ENCODE measurements at places on chromosomes 7 and 10.

DNA sequence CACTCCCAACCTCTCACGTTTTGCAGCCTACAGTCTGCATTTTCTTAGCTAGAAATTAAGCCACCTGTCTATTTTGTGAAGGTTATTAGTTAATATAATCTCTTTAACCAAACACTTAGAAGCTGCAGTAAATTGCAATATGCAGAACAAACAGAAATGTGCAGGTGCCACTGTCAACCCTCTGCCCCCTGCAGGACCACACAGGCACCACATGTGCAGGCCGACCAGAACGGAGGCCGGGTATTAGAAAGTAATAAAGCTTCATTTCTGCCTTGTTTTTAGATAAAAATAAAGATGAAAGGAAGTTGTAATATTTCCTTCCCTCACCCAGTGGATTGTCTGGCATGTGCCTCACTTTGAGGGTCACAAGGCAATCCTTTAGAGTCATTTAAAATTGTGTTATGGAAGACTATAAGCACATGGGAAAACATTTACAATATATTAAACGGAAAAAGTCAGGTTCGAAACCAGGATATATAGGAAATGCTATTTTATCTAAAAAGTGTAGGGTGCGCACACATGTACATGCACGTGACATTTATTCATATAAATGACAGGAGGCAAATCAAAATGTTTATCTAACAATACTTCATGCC lies 158.2 kb downstream of the ARHGAP12 start:
- no peak for DNase-seq

DNA sequence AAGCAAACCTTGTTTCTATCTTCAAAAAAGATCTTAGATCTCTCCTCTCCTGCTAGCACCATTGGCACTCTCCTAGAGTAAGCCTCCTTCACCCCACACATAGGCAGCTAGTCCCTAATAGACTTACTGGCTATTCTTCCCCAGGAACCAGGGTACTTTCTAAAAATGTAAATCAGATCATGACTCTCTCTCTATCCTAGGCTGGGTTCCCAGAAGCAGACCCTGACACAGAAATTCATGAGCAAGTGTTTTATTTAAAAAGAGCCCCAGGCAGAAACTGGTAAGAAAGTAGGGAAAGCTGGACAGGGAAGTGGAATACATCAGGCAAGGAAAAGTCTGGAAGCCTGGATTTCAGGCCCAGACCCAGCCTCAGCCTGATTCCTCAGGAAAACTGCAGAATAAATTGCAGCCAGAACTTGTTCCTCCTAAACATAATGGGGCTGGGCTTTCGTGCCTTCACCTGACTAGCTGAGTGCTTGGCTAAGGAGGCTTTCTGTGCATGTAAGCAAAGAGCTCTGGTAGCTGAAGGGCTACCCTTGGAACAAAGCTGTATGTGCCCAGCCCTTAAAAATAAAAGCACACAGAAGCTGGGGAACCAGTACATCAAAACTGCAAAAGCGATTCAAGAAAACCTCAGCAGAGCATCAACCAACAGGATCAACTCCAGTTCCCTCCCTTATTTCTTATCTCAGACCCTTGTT lies 18.8 kb upstream of the SORBS1 start:
- DNase-seq, result no peak

GRCh38 chr7:55570939-55571338 lies 1.4 kb downstream of the VOPP1 start:
- peak; percentile 78 for DNase-seq

GRCh38 chr7:557558-557881 lies 37.9 kb upstream of the PDGFA start:
- no peak for DNase-seq

- no peak for DNase-seq
Measured at GRCh38 chr7:68971634-68972340, 626.5 kb upstream of the AUTS2 start.

DNA sequence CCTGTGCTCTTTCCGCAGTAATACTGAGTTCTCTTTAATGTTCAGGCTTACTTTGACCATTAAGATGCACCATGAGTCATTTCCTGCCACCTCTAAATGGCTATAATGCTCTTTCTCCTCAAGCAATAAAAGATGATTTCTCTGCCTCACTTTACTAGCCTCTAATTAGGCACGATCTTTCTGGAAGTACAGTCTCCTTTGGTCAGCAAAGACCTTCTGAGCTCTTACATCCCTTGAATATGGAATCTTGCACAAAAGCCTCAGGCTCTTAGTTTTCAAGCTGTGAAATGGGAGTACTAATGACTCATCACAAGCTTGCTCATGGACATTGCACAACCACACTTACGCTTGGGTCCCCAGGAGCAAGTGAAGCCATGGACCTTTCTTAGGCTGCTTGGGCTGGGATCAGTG lies 85.9 kb downstream of the FRMD4A start:
- DNase-seq, result peak; percentile 24

DNA sequence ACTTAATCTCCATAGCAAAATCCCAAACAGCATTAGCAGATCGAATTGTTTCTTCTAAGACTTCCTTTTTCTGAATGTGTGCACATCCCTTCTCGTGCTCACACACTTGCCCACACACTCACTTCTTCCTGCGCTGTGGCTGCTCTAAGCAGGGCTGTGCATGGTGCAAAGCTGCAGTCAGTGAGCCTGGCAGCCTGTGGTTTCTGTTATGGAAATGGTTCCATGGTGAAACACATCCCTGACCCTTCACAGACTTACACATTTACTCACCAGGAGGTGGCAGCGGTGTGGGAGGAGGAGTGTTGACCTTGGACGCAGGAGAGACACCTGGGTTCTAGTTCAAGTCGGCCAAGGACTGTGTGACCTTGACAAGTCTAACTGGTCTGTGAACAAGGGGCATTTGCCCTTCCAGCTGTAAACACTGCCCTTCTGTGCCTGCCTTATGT lies 24.9 kb downstream of the MTURN start:
- DNase-seq, result peak; percentile 19

DNA sequence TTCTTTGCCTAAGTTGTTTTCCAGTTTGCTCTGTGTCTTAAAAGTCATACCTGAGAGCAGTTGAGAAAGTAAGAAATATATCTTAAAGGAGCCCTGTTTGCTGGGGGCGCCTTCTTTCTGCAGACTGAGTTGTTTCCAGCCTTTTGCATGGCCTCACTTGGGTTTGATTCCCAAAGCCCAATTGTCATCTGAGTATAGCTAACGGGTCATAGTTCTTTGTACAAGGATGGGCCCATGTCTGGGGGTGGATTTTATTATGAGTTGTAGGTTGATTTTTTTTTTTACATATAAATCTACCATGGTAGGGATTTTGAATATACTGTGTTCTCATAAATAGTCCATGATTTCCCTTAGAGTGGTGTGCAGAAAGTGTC lies 318.7 kb upstream of the LRGUK start:
- no peak for DNase-seq

- DNase-seq, result no peak
Measured at GRCh38 chr10:132376394-132376851, 20.6 kb upstream of the PWWP2B start.

DNA sequence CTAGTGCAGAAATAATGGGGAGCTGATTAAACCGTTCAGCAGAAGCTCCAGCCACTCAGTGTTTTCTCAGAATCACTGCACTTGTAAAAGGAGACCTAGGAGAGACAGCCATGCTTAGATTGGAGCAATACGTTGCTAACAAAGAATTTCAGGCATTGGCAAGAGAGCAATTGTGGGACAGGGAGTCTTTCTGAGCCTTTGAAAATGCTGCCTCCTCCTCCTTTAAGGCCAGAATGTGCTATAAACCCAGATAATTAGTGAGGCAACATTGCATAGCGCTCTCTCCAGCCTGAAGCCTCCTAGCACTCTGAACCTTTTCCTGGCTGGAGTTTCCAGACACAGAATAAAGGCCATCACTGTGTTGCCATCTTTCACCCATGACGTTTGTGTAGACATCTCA lies 18.5 kb upstream of the PTPRN2 start:
- DNase-seq, result peak; percentile 10

DNA sequence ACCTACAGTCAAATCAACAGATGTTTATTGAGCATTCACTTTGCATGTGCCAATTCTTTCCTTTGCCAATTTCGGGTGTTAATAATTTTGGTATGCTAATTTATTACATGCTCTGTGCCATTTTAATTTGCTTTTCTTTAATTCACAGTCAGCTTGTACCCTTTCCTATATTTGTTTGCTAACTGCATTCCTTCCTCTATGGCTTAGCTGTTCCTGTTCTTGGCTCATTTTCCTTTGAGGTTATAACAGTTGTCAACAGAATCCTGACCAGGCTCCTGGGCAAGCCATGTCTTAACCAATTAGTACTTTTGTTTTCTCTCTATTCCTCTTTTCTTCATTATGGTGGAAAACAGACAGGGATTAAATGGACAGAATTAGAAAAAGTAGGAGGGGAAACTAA lies 73.6 kb upstream of the RPA3 start:
- no peak for DNase-seq

- DNase-seq, result no peak
Measured at GRCh38 chr7:118478236-118478635, 253.7 kb downstream of the ANKRD7 start.

GRCh38 chr10:11191678-11192077 lies 174.0 kb downstream of the CELF2 start:
- no peak for DNase-seq

GRCh38 chr7:42197451-42197850 lies 39.6 kb downstream of the GLI3 start:
- peak; percentile 39 for DNase-seq

DNA sequence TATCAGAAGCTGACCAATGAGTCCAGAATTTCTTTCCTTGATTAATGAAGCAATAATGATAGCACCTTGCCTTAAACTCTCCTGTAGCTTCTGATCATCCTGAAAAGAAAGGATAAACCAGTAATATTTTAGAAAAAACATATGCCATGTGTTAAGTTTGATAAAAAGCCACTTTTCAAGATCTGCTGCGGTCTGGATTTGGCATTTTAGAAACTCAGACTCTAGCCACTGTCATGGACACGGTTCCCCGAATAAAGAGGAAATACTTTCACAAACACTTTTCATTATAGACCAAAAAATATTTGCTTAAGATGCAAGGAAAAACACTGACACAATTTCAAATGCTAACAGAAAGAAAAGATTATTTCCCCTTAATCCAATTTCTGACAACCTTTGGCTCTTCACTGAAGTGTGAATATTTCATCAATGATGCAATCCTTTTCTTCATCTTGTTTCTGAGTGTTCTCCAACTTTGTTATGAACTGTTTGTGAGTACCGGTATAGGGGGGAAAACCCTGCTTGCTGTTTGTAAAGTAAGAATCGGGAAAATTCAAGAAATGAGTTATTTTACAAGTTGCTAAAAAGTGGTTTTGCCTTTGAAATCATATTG lies 329.5 kb downstream of the CRPPA start:
- DNase-seq, result peak; percentile 30

GRCh38 chr7:106448992-106449859 lies 164.4 kb upstream of the NAMPT start:
- peak; percentile 13 for DNase-seq

- DNase-seq, result peak; percentile 58
Measured at GRCh38 chr7:147245274-147245673, 1128.7 kb downstream of the CNTNAP2 start.

DNA sequence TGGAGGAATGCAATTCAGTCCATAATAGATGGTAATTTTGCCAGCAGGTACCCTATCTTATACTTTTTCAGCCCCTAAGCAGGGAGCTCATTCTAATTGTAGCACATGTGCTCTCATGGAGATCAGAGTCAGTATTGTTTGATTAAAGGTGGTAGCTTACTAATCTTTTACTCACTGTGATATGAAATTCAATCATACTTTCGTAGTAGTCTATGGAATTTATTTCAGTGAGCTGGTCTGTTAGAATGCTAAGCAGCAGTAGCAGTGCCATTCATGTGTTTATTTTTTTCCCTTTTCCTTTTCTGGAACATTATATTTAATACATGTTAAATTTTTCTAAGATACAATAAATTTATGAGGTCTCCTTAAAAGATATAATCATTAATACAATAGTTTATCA lies 109.0 kb downstream of the ST7 start:
- DNase-seq, result no peak

- DNase-seq, result no peak
Measured at GRCh38 chr7:27095050-27095896, 527 bp downstream of the HOXA1 start.

GRCh38 chr10:114174695-114175188 lies 739 bp upstream of the CCDC186 start:
- peak; percentile 53 for DNase-seq

- no peak for DNase-seq
Measured at GRCh38 chr7:81709836-81710235, 60.0 kb downstream of the HGF start.

DNA sequence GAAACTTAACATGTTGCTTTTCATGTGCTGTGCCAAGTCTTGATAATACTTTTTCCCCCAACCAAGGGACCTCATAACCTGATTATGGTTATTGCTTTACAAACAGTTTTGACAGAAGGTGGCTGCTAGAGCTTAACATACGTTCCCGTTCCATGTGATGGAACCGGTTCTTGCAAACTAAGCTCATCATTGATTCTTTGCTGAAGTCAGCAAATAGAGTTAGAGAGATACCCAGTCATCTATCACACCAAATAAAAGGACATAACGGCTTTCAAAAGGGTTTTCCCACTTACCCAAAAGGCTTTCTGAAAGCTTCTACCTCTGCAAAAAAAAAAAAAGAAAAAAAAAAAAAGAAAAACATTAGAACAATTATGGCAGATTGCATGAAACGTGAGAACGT lies 230.3 kb upstream of the MDFIC start:
- DNase-seq, result no peak

- DNase-seq, result peak; percentile 81
Measured at GRCh38 chr7:139153832-139154231, 44.3 kb upstream of the ZC3HAV1 start.

GRCh38 chr7:30702200-30702599 lies 19.9 kb upstream of the CRHR2 start:
- DNase-seq, result no peak

GRCh38 chr7:17437586-17437985 lies 139.1 kb downstream of the AHR start:
- no peak for DNase-seq

DNA sequence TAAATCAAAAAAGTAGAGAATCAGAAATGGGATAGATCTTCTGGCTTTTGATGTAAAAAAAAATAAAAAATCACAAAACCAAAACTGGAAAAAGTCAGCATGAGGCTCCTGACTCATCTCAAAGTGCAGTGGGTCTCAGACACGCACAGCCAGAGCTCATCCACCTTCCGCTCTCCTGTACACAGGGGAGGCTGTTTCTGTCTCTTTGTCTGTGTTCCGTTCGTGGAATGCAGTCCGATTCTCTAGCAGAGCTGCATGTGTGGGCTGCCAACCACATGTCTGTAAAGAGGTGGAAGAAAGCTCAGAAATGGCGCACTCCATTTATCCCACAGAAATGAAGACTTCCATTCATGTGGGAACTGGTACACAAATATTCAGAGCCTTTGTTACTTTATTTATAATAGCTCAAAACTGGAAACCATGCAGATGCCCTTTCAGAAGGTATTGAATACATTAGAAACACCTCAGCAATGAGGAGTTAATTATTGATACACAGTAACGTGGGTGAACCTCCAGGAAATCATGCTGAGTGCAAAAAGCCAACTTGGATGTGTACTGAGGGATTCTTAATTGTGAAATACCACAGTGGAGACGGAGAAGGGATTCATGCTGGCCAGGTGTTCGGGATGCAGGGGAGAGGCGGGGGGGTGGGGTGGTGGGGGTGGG lies 123.3 kb downstream of the TRRAP start:
- no peak for DNase-seq

GRCh38 chr7:37448011-37448635 lies 541 bp downstream of the ELMO1 start:
- no peak for DNase-seq
